ENCODE measurements at places on chromosomes 7 and 10.

- DNase-seq: no peak
- no peaks in the 10 kb centered on the region for H3K4me1 ChIP-seq
- H3K36me3 ChIP-seq: no peaks in the 10 kb centered on the region
These were observed 138.1 kb upstream of the ITGB1 start for GRCh38 chr10:33095867-33096815.

DNA sequence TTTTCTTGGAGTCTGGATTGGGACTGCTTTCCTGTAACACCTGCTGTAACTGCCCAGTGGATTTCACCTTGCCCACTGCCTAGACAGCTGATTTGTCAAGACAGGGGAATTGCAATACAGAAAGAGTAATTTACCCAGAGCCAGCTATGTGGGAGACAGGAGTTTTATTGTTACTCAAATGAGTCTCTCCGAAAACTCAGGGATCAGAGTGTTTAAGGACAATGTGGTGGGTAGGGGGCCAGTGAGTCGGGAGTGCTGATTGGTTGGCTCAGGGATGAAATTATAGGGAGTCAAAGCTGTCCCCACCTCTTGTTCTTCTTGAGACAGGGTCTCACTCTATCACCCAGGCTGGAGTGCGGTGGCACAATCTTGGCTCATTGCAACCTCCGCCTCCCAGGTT, 25.2 kb upstream of the BNIP3 start:
- no peaks in the 10 kb centered on the region for H3K4me1 ChIP-seq
- no peaks in the 10 kb centered on the region for H3K27me3 ChIP-seq
- no peak overlapping the region for H3K27ac ChIP-seq
- no peak overlapping the region for H3K4me3 ChIP-seq
- peaks cover 4% of the 10 kb centered on the region for H3K36me3 ChIP-seq

GRCh38 chr10:29250066-29250465, 38.8 kb upstream of the LYZL1 start:
- no peaks in the 10 kb centered on the region for H3K27me3 ChIP-seq
- no peak for DNase-seq
- no peaks in the 10 kb centered on the region for H3K4me1 ChIP-seq
- H3K4me3 ChIP-seq: no peak overlapping the region

GRCh38 chr7:143361552-143362130, 872 bp downstream of the FAM131B start:
- H3K4me3 ChIP-seq: peak overlapping the region; percentile 53
- H3K27ac ChIP-seq: peak overlapping the region; percentile 52
- no peaks in the 10 kb centered on the region for H3K4me1 ChIP-seq
- no peaks in the 10 kb centered on the region for H3K36me3 ChIP-seq
- DNase-seq: no peak
